Right forelimb (tissue), 1 donor: ENCODE measurements at places on chromosomes 2 and 18.

DNA sequence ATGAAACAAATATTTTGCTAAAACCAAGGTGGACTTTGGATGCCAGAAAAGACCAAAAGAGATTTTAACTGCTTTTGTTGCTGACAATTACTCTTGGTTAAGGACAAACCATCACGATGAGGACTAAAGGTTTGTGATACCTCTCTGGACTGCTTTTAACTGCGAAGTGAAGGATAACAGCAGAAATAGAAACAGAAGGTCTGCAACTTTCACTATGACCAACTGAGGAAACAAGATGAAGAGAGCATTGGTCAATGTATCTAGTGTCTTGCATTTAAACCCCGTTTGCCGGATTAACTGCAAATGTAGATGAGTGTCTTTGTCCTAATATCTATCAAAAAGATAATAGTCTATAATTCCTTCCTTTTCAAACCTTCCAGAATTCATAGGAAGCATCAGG is 541.7 kb downstream of the ERBB4 start:
- DNase-seq, result no peak

DNA sequence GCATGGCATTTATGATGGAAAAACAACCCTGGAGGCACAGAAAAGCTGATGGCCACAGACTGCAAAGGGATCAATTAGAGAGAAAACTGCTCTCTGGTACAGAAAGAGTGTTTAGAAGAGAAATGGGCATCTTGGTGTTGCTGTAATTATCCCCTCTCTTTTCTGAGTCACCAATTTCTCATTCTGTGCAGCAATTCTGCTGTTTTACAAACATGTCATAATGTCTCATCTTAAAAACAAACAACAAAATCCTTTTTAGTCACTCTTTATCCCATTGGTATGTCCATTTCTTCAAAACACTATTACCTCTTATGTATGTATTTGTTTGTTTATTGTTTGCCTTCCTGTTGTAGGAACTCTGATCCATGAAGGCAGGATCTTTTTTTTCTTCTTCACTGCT is 73.9 kb upstream of the HK2 start:
- no peak for DNase-seq

- no peak for DNase-seq
Observed at GRCh38 chr2:27134781-27135477, 493 bp upstream of the PREB start.

GRCh38 chr18:29326214-29326613 is 1149.3 kb upstream of the CDH2 start:
- no peak for DNase-seq

DNA sequence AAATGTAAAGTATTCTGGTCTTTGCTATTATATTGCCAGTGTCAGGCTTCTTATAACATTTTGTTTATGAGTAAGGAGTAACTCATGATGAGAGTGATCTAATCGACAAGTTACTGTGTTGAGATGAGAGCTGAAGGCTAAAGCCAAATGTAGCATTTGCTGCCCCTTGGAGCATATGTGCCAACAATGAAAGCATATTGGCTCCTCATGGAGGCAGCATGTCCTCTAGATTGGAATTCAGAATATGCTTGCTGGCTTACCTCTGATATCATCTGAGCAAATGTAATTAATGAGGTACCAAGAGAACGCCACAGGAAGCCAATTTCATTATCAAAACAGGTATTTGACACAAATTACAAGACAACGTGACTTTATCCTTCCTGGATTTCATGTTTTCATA is 781.1 kb upstream of the FSHR start:
- no peak for DNase-seq

DNA sequence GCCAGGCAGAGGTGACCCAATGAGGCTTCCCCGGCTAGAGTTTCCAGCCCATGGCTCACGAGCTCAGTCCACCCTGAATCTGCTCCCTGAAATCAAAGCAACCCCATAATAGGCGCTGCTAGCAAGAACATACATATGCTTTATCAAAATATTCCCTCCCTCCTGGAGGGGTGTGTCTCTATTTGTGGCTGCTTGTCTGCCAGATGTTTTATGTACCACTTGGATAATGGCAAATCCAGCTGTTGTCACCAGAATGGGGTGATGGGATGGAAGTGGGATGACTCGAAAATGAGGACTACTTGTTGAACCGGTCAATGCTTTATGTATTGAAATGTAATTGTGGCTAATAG is 152.0 kb downstream of the GALNT14 start:
- no peak for DNase-seq

- DNase-seq, result no peak
Observed at GRCh38 chr2:225602205-225602604, 202.7 kb downstream of the NYAP2 start.

DNA sequence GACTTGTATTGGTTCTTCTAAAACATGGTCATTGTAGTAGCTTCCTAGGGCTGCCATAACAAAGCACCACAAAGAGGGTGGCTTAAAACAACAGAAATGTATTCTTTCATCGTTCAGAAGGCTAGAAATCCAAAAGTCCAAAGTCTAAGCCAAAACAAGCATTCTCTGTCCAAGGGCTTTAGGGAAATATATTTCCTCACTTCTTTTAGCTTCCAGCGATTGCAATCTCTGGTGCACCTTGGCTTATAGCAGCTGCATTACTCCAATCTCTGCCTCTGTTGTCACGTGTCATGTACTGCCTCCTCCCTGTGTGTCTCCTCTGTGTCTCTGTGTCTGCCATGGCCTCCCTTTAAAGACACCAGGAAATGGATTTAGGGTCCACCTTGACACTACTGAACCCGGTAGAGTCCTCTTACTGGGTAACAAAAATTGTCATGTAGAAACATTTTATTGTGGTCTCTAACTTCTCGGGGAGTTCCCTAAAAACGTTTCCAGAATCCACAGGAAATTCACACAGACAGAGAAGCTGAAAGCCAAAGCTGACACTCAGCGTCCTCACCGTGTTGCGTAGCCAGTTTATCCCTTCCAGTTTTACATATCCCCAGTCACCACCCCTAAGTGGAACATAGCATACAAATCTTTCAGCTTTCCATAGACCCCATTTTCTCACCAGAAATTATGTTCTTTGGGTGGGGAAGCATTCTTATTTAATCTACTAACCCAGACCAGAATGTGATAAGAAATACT is 20.7 kb upstream of the TTN start:
- DNase-seq, result no peak

- DNase-seq, result no peak
Observed at GRCh38 chr2:105592288-105592687, 152.4 kb upstream of the NCK2 start.

DNA sequence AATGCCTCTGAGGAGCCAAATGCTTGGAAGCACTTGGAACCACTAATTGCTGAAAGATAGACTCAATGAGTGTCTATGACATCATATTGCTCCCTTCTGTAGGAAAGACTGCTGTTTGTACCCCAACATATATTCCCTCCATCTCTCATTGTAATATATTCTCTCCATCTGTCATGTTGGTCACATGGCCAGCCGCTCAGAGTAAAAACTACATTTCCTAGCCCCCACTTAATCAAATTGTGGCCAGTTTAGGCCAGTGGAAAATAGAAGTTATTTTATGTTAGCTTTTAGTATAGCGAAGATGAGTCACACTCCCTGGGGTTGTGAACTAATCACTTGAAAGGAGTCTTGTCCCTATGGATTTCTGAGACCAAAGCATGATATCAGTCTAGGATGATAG is 160.2 kb downstream of the HNMT start:
- DNase-seq, result no peak

- DNase-seq, result no peak
Observed at GRCh38 chr2:41966920-41967319, 80.9 kb upstream of the PKDCC start.

DNA sequence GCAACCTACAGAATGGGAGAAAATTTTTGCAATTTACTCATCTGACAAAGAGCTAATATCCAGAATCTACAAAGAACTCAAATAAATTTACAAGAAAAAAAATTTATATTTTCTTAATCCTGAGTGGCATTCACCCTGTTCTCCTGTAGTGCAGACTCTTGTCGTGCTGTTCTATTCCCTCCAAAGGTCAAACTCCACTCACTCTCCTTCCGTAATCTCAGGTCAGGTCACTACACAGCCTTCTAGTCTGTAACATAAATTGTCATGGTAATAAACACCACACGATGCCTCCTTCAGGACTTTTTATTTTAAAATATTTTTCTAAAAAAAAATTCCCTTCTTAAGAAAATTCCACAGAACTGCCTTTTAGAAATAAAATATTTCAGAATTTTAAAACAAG is 417.9 kb upstream of the GCFC2 start:
- no peak for DNase-seq

GRCh38 chr2:515441-516127 is 161.6 kb downstream of the TMEM18 start:
- no peak for DNase-seq

DNA sequence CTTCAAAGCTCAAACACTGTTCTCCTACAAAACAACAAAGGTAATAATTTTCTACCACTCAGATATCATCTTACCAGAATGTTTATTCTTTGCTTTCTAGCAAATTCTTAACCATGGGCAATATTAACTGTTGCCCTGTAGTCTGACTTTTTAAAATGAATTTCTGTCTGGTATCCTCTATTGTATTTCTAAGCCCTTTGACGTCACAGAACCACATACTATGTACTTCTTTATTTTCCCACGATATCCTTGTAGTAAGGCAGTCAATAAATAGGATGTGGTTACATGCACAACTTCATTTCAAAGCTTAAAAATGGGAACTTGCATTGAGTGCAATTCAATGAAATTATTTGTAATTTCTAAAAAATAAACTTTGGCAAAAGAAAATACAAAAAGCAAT is 58.7 kb downstream of the THADA start:
- no peak for DNase-seq
